ENCODE measurements at places on chromosomes 4 and X.
A peak's percentile ranks its signal among the peaks of the same experiment; 100 is the strongest.

DNA sequence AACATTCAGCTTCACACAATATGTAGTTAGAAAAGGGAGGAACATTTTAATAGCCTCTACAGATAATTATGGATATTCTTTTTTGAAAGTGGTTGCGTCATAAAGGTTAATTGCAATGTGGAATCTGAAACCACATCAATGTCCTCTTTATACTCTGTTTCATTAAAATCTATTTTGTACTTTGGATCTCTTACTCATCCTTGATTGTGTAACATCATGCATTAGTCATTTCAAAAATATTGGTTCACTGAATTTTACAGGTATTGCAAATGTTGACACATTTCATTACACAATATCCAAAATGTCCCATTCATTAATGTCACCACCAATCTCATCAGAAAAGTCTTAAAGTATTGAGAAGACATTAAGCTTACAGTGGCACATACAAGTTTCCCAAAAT, 62.7 kb upstream of the USP9X start:
- DNase-seq: no peak

DNA sequence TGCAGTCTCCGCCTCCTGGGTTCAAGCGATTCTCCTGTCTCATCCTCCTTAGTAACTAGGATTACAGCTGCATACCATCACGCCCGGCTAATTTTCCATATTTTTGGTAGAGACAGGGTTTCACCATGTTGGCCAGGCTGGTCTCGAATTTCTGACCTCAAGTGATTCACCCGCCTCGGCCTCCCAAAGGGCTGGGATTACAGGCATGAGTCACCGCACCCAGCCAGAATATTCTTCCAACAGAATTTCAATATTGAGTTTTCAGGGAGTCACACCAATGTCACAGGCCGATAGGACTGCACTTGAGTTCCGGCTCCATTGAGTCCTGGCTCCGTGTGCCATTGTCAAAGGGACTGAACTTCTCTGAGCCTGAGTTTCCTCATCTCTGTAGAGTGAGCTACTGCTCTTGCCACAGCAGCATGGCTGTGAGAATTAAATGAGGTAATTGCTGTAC, 82.9 kb downstream of the CLCN4 start:
- DNase-seq: no peak

DNA sequence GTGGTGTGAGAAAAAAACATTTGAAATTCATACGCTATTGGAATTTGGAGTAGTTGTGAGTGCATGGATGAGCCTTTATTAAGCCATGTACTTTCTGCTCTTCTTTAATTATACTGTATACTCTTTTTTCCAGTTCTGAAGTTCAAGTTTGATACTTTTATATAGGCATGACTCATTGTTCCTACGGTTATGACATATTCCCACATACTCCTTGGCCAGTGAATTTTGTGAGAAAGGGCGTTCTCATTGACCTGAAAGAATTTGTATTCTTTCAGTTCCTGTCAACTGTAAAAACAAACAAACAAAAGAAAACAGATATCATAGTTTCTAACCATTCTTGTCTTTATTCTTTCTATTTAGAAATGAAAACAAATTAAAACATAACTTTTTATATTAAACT, 407.3 kb downstream of the MAPK10 start:
- no peak for DNase-seq

DNA sequence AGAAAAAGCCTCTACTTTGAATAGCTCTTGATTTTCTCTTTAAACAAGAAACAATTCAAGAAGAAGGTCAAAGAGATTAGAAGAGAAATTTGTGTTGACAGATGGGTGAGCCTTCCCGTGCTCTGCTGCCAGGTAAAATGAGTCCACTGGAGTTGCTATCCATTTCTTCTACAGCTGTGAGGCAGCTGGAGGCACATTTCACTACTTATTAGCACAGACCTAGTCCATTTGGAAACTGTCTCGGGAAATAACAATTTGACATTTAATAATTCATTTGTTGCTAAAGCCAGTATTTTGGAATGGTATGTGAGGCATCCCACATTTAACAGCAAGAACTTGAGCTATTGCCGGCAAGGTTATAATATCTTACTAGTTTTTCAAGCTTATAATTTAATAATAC, 396.8 kb upstream of the GRIA3 start:
- DNase-seq: no peak

DNA sequence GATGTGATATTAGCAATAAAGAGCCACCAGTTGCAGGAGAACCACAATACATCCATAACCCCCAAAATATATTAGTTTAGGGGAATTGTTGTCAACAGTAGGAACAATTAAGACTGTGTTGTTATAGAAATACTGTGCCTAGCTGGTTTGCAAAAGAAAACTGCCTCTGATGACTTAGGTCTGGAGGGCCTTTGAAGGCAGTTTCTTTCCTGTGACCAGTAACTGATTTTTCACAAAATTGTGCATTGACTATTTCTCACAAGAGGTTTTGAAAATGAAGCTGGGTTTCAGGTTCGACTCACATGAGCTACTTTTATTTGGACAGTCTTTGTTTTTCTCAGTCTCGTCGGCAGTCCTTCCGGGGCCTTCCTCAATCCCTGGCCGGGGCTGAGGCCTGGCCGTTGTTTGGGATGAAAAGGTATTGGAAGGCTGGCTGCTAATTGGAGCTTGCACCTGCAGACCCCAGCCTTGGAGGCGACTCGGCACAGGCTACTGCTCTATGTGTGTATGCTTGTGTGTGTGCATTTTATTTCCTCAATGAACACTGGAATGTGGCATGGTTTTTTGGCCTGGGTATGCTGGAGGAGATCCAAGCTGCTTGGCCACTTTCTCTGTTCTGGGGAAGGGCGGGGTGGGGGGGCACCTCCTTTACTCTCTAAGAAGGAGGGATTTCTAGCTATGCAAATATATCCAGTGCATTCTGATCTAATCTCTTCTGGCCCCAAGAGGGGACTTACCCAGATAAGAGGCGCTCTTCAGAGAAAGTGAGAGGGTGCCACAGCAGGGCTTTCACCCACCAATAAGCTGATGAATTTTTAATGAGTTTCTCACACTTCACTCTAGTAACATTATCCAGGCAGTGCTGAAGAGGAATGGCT, 49.5 kb upstream of the LNX1 start:
- DNase-seq: peak; percentile 3

- DNase-seq: no peak
Measured at GRCh38 chr4:183828125-183828524, 77.0 kb upstream of the STOX2 start.

GRCh38 chrX:54695231-54695630, 102.8 kb downstream of the ITIH6 start:
- no peak for DNase-seq

DNA sequence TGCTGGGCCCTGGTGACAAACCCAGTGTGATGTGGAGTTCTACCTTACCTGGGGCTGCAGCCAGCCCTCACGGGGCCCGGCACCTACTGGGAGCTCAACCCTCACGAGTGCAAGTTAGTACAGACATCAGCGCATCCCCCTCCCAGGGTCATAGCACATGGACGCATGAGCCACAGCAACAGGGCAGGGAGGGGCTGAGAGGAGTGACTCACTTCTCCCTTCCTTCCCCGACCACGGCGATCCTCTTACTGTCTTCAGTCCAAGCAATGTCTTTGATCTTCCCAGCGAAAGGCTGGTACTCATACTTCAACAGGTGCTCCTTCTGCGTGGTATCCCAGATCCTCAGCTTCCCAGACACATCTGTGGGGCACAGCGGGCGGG, 17.8 kb downstream of the WDR1 start:
- no peak for DNase-seq

- no peak for DNase-seq
Measured at GRCh38 chr4:119715490-119716445, 87.2 kb upstream of the PDE5A start.

GRCh38 chr4:73816814-73817213, 19.7 kb upstream of the CXCL6 start:
- DNase-seq: no peak

GRCh38 chr4:120132935-120133334, 66.3 kb upstream of the MAD2L1 start:
- DNase-seq: no peak

DNA sequence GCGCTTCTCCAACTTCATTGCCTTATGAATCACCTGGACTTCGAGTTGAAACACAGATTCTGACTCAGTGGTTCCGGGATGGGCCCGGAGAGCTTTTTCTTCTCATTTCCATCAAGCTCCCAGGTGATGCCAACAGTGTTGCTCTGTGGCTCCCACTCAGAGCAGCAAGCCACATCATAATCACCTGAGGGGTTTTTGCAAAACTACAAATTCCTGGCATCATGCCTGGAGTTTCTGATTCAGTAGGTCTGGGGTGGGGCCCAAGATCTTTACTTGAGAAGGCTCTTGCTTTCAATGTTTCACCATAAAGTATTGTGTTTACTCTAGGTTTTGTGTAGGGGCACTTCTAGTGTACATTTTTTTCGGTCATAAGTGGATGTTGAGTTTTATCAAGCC, 7.0 kb downstream of the MTM1 start:
- DNase-seq: no peak

DNA sequence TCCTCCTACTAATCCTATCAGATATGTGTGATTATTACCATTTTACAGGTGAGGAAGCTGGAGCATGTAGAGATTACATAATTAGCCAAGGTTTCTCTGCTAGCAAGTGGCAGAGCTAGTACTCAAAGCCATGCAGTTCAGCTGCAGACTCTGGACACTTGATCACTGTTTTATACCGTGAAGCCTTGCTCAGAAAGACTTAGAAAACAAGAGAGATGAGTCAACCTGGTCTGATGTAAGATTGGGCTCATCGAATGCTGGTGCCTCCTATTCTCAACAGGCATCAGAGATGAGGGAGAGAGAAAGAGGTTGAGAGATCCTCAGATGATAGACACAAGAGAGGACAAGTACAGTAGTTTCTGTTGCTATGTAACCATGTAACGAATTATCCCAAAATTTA, 19.0 kb upstream of the PDE5A start:
- no peak for DNase-seq

DNA sequence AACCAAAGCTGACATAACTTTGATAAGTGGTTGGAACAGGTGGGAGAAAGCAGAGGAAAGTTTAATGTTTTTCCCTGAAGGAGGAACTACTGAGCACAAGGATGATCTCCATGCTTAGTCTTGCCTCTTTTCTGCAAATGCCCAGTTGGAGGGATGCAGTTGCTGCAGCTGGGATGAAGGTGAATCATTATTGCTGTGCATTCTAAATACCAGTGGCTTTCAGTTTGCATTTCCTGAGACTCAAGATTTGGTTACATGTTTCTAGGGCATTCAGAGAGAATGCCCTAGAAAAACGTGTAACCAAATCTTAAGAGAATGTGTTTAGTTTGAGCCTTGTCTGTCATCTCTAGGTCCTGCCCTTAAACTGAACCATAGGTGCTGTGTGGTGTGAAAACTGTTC, 42.2 kb downstream of the METTL14 start:
- DNase-seq: no peak

- no peak for DNase-seq
Measured at GRCh38 chr4:3607690-3608552, 75.7 kb upstream of the LRPAP1 start.

DNA sequence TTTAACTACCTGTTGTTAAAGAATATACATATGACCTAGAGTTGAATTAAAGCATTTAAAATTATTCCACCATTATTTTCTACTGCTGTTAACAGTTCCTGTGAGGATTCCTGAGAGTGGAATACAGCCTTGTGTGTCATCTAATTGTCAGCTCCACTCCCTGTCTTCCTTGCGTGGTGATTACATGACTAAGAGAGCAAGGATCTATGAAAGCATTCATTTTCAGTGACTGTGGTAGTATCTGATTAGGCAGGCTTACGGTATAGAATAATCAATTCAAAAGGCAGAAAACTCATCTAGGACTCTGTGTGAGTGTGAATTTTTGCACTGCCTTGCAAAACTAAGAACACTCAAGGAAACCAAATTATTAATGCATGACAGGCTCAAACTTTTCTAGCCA, 577.8 kb downstream of the SH3BGRL start:
- no peak for DNase-seq

DNA sequence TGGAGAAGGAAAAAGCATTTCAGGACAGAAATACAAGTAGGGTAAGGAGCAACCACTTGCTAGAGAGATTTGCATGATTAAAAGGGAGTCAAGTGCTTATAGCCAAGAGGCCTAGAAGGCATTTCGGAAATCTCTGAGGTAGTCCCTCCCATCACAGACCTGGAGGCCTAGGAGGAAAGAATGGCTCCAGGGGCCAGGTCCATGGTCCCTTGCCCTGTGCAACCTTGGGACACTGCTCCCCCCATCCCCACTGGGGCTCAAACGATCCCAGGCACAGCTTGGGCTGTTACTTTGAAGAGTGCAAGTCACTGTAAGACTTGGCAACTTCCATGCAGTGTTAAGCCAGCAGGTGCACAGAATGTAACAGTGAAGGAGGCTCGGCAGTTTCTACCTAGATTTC, 51.2 kb upstream of the FBXW7 start:
- DNase-seq: no peak

DNA sequence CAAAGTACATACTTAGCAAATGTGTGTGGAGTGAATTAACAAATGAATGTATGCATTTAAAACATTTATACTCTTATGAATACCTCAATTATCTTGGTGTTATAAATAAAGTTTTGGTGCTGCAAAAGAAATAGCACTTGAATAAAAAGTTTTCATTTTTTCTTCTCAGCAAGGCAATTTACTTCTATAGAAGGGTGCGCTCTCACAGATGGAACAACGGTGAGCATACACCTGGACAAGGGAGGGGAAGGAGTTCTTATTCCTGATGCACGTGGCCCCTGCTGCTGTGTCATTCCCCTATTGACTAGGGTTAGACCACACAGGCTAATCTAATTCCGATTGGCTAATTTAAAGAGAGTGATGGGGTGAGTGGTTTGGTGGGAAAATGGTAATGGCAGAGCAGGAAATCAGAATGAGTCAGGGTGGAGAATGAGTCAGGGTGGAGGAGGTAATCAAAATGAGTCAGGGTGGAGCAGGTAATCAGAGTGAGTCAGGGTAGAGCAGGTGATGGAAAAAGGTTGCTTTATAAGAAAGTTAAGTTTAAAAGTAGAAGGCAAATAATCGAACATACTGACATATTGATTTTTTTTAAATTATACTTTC, 28.2 kb upstream of the PGK1 start:
- DNase-seq: no peak

DNA sequence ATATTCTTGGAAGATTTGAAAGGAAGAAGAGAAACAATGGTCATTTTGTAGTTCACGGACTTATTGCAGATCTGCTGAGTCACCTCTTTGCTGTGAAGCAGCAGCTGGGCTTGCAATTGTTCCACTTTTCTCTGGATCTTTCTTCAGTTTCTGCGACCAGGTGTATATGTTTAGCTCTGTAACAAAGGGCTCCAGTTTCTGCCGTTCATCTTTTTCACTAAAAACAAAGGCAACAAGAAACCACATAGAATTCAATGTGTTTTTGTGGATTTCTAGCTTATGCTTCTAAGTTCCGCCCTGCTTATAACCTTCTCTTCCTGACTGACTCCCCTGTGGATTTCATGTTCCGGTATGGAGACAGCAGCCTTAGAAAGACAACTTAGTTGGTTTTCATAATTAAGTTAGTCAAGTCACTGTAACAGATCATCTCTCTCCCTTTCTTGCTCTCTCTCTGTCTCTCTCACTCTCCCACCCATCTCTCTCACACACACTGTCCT, 121.6 kb upstream of the EPHA5 start:
- DNase-seq: no peak

- DNase-seq: no peak
Measured at GRCh38 chr4:22500128-22500611, 15.7 kb downstream of the ADGRA3 start.

- DNase-seq: no peak
Measured at GRCh38 chr4:66691101-66691500, 854.2 kb downstream of the CENPC start.
